ENCODE measurements at places on chromosomes 2 and 18. TPM values are rescaled to one million over a fixed set of nuclear protein-coding genes. Genes with fewer than 3 reads are reported as not detected.
A peak's percentile ranks its signal among the peaks of the same experiment; 100 is the strongest.

- DNase-seq, result no peak
Measured at GRCh38 chr2:58508006-58508405, 266.9 kb upstream of the FANCL start.

GRCh38 chr2:230225486-230225885 is at the start of gene SP140:
TSS of gene SP140 (plus strand) at chr2:230225736. CDS start at chr2:230225845, 109 bp downstream.
- DNase-seq, result peak; percentile 41

DNA sequence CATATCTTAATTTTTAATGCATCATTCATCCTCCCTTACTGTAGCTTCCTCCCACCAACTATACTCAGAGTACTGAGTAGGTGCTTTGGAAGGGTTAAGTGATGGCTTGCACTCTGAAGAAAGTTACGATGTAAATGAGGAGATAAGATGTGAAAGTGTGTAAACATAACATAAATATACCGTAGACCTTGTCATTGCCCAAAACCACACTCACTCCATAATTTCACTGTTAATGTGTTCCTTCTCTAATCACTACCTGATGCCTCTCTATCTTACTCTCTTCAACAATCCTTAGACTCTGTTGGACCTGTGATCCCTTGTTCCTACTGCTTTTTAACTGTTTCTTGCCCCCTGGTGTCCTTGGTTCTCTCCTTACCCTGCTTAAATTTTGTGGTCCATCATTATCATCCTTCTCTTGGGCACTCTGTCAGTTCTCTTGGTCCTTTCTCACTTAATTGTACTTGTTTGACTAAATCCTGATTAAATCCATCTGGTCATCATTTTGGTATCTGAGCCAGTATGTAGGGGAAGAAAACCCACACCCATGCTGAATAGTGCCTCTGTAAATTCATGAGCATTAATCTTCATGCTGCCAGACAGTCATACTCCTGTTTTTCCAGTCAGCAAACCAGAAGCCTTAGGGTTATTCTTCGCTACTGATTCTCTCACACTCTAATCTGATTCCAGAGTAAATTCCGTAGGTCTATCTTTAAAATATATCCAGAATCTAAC is 45.0 kb downstream of the PMS1 start:
- DNase-seq, result no peak

- no peak for DNase-seq
Measured at GRCh38 chr2:128631698-128632500, 313.2 kb upstream of the HS6ST1 start.

DNA sequence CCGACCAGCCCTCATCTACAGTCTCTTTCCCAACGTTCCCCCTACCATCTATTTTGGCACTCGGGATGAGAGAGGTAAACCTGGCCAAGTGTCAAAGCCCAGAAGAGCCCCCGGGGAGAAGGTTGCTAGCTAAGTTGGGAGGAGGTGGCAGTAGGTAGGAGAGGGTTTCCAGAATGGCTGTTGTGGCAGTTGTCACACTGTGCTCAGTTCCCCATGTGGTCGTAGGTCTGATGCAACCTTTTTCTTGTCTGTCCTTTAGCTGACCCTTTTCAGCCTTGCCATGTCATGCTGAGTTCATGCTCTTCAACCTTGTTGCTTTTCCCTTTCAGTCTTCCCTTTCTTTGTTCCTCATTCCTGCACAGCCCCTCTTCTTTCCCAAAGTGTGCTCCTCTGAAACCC is 34.5 kb downstream of the TTLL4 start:
- no peak for DNase-seq

DNA sequence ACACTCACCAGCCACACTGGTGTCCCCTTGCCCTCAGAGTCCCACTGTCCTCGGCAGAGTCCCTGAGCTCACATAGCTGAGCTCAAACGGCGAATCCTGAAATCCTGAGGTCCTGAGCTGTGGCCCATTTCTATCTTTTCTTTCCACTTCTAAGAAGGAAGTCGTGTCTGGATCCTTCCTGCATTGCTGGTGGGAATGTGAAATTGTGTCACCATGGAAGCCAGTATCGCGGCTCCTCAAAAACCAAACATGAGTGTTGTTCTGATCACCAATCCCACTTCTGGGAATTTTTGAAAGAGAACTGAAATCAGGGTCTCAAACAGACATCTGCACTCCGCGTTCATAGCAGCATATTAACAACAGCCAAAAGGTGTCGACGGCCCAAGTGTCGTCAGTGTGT is 244.7 kb downstream of the EIPR1 start:
- no peak for DNase-seq

- no peak for DNase-seq
Measured at GRCh38 chr18:7921938-7922587, 354.9 kb downstream of the PTPRM start.

- DNase-seq, result no peak
Measured at GRCh38 chr2:79849241-79849640, 336.4 kb downstream of the CTNNA2 start.

GRCh38 chr2:14583802-14584201 is 48.7 kb upstream of the LRATD1 start:
- DNase-seq, result no peak

DNA sequence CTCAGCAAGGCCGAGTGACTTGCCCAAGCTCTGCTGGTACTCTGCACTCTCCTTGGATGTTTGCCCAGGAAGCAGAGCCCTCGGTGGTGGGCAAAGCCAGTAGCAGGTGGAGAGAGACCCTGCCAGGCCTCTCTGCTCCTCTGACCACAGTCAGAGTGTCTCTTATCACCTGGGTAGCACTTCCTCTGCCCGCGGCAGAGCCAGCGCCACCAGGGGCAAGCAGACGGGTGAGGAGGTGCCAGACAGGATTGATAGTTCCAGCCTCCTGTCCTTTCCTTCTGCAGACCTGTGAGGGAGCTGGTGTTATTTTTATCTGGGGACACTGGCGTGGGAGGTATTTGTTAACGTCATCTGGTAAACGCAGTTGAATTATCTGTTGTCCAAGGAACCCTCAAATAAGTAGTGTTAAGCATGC is 152.9 kb downstream of the SMAD7 start:
- DNase-seq, result no peak

DNA sequence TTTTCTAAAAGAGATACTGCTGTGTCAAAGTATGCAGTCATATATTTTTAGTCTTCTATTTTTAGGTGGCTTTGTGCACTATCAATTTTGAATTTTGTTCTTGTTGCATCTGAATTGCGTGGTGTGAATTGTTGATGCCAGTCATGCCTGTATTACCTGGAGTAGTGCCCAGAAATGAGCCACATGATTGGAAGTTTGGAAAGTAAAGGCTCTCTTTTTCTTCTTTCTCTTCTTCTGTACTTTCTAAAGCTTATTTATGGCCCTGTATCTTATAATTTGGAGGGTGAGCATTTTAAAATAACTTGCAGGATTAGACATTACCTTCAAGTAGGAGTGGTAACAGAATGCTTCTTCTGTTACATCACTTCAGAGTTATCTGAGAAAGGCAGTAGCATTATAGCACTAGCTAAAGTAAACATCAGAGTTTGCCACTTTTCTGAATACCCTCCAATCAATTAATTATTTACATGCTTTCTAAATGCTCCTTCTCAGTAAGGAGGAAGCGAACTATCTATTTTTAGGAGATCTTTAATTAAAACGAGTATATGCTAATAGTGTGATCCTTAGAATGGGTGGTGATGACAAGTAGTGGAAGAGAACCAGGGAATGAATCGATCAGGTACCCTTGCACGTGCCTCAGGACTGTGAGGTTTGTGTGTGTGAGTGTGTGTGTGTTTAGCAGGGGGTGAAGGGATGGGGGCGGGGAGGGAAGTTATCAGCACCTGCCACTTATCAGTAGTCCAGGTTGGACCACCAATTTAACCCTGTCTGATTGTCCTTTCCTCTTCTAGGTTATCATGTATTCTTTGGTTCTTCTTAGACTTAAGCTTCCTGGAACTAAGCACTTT is 112.5 kb downstream of the MAP3K20 start:
- no peak for DNase-seq

DNA sequence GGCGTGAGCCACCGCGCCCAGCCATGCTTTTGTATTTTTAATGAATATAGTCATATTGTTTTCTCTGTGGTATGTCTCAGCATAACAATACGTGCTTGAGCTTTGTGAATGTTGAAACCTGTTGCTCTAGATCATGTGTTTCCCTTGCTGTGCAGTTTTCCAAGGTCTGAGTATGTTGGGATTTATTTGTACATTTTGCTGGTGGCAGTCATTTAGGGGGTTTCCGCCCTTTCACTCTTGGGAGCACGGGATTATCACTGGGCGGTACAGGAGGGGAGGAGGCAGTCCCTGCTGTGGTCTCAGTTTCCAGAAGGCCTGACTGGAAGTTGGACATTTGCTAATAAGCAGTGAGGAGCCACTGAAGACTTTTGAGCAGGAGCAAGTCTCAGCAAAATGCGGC is 24.9 kb upstream of the CATIP start:
- no peak for DNase-seq

GRCh38 chr2:60505880-60506260 is 47.6 kb downstream of the BCL11A start:
- DNase-seq, result no peak

- DNase-seq, result no peak
Measured at GRCh38 chr2:224310943-224311625, 90.8 kb downstream of the FAM124B start.

GRCh38 chr2:189782221-189782671 is 1.9 kb downstream of the ORMDL1 start:
- no peak for DNase-seq

GRCh38 chr2:209458008-209458979 is 34.4 kb downstream of the MAP2 start:
- DNase-seq, result no peak

GRCh38 chr2:95310216-95310615 is 13.1 kb downstream of the KCNIP3 start:
- no peak for DNase-seq

GRCh38 chr2:50126845-50127244 is 905.1 kb downstream of the NRXN1 start:
- no peak for DNase-seq

- no peak for DNase-seq
Measured at GRCh38 chr2:176507786-176508185, 238.5 kb downstream of the MTX2 start.

DNA sequence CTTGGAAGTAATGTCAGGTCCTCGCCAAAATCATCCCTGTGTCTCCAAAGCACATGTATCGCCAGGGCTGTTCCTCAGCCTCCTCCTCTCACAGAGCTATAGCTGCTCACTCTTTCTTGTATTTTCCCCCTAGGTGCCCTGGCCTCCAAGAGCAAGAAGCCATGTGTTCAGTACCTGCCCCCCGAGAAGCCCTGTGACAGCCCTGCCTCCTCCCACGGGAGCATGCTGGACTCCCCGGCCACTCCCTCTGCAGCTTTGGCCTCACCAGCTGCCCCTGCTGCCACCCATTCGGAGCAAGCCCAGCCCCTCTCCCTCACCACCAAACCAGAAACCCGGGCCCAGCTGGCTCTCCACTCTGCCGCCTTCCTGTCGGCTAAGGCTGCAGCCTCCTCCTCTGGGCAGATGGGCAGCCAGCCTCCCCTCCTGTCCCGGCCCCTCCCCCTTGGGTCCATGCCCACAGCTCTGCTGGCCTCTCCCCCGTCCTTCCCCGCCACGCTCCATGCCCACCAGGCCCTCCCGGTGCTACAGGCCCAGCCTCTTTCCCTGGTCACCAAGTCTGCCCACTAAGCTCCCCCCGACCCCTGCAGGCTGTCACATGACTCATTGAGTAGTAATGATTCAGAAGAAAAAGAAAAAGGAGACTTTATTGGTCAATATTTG is 18.8 kb downstream of the TGOLN2 start:
- peak; percentile 57 for DNase-seq

DNA sequence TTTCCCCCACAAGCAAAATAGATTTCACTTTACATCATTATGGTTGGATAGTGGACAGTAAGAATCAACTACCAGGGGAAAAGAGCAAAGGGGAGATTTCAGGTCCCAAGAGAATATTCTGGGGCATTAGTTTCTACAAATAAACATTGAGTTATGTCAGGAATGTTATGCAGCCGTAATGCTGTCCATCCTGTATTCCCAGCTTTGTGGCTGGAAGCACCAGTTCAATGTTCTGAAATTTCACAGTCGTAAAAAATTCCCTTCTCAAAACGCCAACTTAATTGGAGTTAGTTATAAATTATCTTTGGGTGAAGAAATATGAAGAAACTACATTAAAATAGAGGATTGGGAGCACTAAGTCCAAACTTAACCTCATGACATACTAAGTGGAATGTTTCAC is 141.5 kb upstream of the FIGN start:
- no peak for DNase-seq

- no peak for DNase-seq
Measured at GRCh38 chr18:65326805-65327204, 424.0 kb upstream of the CDH7 start.

- DNase-seq, result no peak
Measured at GRCh38 chr18:5439986-5440696, 103.7 kb downstream of the EPB41L3 start.

GRCh38 chr2:79887747-79888374 is 375.0 kb downstream of the CTNNA2 start:
- DNase-seq, result peak; percentile 34

GRCh38 chr2:24838541-24838940 is 45.3 kb downstream of the CENPO start:
- no peak for DNase-seq

DNA sequence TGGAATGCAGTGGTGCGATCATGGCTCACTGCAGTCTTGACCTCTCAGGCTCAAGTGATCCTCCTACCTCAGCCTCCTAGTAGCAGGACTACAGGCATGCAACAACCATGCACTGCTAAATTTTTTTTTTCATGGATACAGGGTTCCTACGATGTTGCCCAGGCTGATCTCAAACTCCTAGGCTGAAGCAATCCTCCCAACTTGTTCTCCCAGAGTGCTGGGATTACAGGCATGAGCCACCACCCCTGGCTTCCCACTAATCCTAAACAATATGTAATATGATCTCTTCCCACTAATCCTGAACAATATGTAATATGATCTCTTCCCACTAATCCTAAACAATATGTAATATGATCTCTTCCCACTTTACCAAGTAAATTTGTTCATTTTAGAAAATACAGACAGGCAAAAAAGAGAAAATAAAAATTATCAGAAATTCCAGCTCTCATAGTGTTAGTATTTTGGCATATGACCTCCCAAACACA is 33.7 kb upstream of the C18orf32 start:
- no peak for DNase-seq

DNA sequence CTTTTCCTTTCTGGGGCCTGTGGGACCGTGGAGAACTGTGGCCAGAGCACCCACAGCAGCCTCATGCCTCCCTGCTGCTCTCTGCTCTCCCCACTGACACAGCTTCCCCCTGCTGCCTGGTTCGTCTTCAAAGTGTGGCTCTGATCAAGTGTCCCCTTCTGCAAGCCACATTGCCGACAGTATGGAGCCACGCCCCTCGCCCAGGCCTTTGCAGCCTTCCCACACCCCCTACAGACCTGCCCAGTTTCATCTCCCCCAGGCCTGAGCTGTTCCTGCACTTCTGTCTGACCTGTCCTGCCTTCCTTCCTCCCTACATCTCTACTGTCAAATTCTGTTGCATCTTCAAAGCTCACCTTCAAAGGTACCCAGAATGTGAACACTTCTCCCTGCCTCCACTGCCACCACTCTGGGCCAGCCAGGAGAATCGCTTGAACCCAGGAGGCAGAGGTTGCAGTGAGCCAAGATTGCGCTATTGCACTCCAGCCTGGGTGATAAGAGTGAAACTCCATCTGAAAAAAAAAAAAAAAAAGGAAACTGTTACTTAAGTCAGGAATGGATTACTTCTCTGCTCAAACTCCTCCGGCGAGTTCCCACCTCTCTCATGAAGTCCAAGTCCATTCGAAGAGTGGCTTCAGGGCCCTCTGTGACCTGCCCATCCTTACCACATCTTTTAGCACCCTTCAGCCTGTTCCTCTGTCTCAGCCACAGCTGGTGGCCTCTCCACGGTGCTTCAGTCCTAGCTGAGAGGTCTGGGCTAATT is 29.0 kb upstream of the CATIP start:
- DNase-seq, result no peak

B4GALT6 gene
- 7.5 TPM for total RNA-seq

DCC gene
- 0.10 TPM for total RNA-seq

KCTD18 gene
- 13.8 TPM for total RNA-seq

PSTPIP2 gene
- total RNA-seq, result 3.8 TPM

ACMSD gene
- not detected for total RNA-seq

L3MBTL4 gene
- 3.8 TPM for total RNA-seq

DUSP11 gene
- 19.2 TPM for total RNA-seq
